Kidney epithelial cell (primary cell): ENCODE measurements at places on chromosomes 13 and 19.

DNA sequence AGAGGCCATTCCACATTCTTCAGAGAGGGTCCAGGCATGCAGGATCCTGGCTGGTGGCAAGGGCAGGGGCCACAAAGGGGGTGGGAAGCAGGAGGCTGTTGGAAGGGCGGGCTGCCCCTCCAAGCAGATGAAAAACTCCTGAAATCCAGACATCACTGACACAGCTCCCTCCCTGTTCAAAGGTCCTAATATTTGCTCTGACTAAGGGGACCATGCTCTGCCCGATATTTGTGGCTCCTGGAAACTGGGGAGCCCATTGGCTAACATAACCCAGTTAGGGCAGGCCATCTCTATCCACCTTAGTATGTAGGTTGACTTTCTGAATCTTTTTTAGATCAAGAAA is 3.3 kb upstream of the CDX2 start:
- no peak for DNase-seq

DNA sequence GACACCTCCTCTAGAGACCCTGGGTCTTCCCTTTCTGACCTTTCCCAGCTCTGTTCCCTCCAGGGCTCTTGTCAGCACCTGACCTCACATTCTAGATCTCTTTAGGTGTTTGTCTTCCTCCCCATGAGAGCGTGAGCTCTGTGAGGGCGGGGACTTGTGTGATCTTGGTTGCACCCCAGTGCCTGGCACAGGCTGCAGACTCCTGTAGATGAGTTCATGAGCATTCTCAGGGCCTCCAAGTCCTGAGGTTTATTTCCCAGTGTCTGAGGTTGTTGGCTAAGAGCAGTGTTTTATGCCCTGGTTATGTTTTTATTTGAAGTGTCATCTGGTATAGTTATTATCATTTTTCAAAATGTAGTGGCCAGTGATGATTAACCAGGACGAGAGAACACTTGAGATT is 596 bp downstream of the CEACAM4 start:
- DNase-seq: no peak

DNA sequence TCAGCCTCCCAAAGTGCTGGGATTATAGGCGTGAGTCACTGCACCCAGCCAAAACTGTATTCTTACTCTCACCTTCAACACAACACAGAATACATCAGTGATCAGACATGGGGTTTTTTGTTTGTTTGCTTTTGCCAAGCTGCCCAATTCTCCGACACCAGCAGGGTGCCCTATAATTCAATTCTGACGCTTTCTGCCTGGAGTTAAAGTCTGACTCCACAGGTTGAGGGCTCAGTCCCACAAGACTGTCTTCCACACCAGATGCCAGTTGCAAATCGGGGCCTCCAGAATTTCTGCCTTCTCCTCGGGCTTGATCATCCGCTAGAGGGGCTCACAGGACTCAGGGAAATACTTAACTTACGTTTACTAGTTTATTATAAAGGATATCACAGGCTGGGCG is 22.1 kb downstream of the FBN3 start:
- no peak for DNase-seq

GRCh38 chr13:98981369-98982080 is 3.7 kb upstream of the DOCK9 start:
- no peak for DNase-seq

DNA sequence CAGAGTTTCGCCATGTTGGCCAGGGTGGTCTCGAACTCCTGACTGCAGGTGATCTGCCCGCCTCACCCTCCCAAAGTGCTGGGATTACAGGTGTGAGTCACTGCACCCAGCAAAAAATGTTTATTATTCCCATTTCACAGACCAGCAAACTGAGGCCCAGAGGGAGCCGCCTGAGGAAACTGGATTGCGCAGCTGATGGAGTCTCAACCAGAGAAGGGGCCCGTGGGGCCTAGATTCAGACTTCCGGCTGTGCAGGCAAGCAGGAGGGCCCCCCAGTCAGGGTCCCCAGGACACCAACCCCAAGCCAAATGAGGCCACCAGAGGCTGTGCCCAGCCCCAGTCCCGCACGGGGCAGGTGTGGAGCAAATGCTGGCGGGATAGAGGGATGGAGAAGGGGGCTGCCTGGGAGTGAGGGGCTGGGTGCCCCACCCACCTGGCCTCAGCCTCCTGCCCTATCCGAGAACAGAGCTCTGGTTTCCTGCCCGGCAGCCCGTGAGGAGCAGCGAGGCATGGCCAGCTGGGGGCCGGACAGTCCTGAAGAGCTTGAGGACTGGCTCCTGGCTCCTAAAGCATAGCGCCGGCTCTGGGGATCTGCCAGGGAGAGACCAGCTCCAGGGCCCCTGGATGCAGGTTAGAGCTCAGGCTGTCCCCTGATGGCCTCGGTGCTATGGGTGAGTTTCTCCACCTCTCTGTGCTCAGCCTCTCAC is 22.0 kb downstream of the MISP start:
- DNase-seq: no peak

DNA sequence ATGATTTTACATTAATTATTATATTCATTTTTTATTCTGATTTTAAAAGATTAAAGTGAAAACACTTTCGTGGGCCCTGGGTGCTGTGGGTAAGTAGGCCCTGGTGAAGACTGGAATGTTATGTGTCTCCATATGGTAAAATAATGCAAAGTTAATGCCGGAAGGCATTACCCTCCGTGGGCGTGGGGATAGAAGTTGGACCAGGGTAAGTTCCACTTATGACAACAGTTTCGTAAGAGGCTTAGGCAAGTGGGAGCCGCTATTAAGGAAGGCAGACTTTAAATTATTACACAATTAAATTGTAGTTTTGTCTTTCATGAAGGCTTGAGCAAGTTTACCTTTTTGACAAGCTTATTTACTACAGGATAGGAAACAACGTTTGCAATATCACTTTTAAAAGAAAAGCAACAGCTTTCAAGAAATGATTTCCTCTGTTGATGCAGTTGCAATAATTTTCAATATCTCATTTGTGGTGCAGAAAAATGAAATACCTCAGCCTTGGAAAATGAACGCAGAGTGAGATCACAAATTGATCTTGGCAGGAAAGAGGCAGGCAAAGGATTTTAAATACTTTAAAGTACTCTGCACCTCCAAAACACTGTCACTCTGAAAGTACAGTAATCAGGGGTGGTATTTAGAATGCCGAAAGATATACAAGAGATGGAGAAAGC is 310.6 kb downstream of the DCT start:
- DNase-seq: no peak

DNA sequence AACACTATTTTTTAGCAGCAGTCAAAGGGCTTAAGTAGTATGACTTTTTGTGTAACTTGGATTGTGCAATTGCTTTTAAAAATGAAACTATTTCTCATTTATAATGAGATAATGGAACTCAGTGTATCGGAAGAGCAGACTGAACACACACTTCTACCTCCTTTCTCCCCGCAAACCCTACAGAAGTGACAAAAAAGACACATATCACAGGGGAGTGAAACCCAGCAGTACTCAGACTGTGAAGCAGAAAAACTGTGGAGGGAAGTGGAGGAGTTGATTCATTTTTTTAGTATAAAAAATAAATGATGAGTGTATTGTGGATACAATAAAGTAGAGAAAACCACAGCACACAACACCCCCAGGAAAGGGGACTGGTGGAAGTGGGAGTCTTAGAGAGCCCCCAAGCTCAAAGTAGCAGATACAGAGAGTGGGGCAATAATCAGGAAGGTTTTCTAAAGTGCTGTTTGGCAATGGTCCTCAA is 9.7 kb downstream of the LPAR6 start:
- DNase-seq: no peak

GRCh38 chr13:33610438-33611120 is 207.4 kb upstream of the RFC3 start:
- DNase-seq: no peak

GRCh38 chr19:18287836-18288772 is 6.7 kb upstream of the JUND start:
- no peak for DNase-seq

- DNase-seq: no peak
These were observed 729.4 kb upstream of the SGCG start for GRCh38 chr13:22451327-22451741.

GRCh38 chr13:76683168-76683567 is 203.0 kb downstream of the KCTD12 start:
- no peak for DNase-seq
